ENCODE measurements at places on chromosomes 7 and 10.

GRCh38 chr7:6530626-6531491 is 20.4 kb downstream of the GRID2IP start:
- DNase-seq: no peak

GRCh38 chr7:151857866-151858450 is 19.0 kb downstream of the PRKAG2 start:
- DNase-seq: no peak

GRCh38 chr10:27158421-27158820 is 3.3 kb downstream of the MASTL start:
- DNase-seq: no peak

GRCh38 chr7:26292768-26293560 is 1.3 kb downstream of the SNX10 start:
- no peak for DNase-seq

DNA sequence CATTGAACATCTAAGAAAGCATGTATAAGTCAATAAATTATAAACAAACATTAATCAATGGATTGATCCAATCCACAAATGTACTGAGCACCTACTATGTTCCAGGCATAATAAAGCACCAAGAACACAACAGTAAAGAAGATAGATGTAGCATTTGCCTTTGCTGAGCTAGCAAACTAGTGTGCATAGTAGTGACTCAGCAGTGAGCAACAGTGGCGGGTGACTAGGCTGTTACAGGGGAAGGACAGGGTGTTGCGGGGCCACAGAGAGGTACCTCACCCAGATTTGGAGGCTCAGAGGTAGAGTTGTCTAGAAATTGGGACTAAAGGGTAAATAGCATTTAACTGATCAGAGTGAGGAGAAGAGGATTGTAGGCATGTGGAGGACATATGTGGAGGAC is 83.6 kb downstream of the NXPH1 start:
- DNase-seq: no peak
